ENCODE measurements at places on chromosomes 1 and 21.

GRCh38 chr1:20442920-20443625 is 42.9 kb downstream of the CAMK2N1 start:
- DNase-seq = no peak

DNA sequence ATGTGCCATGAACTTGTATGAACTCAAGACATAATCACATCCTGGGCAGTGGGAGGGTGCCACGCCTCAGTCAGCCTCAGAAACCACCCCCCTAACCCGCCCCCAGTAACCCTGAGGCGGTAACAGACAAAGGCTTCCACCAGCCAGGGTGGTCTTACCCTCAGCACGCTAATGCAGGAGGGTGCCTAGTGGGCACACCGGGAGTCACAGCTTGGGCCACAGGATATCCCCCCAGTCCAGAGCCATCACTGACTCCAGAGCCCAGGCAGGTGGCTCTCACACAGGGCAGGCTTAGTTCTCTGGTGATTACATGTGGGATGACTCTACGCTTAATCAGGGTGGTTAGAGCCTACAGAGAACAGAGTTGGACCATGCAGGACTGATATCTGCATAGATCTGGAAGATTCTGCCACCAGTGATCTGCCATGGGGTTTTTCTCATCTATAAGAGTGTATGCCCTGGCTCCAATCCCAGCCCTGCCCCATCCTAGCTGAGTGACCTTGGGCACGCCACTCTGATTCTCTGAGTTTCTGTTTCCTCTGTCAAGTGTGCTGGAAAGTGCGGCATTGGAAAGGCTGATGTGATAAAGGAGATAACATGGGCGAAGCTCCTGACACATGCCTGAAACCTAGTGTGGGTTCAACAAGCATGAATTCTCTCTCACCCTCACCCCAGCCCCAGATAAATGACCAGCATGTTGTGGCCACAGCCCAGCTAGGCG is 27.3 kb downstream of the OPTC start:
- no peak for DNase-seq

- DNase-seq = no peak
These were observed 28.0 kb downstream of the ARHGAP29 start for GRCh38 chr1:94209425-94209824.

- no peak for DNase-seq
These were observed 233.1 kb downstream of the PTPRU start for GRCh38 chr1:29469457-29469856.

- DNase-seq = no peak
These were observed 56.3 kb upstream of the NFASC start for GRCh38 chr1:204814166-204814884.

DNA sequence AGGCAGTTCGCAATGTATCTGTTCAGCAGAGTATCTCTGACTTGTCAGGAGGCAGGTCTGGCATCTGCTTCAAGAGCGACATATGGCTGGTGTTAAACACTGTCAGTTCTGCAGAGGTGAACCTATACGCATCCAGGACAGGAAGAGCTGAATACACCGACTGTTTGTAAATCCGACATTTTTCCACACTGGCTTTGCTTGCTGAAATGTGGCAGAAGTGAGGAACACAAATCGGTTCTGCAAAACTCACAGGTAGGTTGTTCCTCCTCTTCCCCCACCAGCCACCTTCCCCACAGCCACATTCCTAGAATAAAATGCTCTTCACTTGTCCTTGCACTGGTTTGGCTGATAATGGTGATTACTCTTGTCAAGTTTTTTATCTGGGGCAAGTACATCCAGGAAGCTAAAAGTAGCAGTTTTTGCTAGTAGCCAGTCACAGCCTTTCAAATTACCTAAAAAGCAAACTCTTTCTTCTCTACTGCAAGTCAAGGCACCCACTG is 289.2 kb downstream of the GRIK1 start:
- no peak for DNase-seq

GRCh38 chr1:58331156-58331555 is 215.4 kb downstream of the OMA1 start:
- no peak for DNase-seq

DNA sequence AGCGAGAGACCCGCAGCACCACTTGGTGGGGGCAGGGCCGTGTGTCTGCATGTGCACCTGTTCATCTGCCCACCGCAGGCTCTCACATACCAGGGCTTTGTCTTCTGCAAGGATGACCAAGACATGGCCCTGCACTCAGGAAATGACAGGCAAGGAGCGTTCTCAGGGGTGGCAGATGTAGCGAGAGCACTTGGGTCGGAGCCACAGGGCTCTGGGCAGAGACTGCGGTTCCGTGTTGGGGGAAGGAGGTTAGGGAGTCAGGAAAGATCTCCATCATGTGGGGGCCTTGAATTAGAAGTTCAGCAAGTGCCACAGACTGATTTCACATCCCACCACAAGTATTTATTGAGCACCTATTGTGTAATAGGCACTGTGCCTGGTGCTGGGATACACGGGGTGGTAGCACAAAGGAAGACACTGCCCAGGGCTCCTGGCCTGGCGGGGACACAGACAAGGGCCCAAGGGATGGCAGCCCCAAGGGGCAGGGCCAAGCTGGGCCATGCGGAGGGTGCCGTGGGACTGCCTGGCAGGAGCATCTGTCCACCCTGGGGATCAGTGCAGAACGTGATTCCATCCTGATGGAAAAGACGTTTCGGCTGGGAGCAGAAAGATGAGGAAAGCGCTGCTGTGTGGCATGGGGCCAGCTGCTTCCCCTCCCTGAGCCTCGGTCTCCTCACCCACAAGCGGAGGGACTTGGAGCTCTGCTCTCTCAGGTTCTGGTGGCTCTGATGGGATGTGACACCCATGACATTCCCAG is 11.4 kb upstream of the SPSB1 start:
- DNase-seq = no peak

DNA sequence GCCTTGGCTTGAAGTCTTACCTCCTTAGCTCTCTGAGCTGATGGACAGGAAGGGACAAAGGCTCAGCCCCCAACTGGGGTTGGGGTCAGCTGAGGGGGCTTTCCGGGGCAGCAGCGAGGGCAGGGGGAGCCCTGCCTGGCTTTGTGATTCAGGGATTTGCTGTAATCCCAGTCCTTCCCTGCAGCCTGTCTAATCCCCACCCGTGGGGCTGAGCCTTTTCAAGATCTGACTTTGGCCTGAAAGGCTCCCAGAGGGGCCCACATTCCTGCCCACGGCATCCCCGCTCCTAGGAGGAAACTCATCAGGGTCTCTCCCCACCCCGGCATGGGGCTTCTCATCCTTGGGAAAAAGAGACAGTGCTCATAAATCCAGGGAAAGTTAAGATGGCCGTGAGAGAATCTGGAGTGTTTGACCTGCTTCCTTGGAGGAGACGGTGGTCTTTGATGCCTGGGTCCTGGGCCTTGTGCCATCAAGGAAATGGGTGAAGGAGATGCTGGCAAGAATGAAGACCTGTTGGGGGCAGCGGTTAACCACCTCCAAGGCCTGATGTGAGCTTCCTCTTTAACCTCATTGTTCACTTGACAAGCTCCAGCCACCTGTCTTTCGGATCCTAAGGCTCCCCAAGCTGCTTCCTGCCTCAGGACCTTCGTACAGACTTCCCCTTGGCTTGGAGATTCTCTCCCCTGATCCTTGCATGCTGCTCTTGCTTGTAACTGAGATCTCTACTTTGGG is 83.1 kb upstream of the WNT4 start:
- DNase-seq = no peak

- no peak for DNase-seq
These were observed 22.8 kb downstream of the CDC7 start for GRCh38 chr1:91523482-91523881.

- no peak for DNase-seq
These were observed 67.0 kb upstream of the ZNF648 start for GRCh38 chr1:182128502-182128901.

- no peak for DNase-seq
These were observed 35.4 kb upstream of the DSCAM start for GRCh38 chr21:40882192-40882915.

DNA sequence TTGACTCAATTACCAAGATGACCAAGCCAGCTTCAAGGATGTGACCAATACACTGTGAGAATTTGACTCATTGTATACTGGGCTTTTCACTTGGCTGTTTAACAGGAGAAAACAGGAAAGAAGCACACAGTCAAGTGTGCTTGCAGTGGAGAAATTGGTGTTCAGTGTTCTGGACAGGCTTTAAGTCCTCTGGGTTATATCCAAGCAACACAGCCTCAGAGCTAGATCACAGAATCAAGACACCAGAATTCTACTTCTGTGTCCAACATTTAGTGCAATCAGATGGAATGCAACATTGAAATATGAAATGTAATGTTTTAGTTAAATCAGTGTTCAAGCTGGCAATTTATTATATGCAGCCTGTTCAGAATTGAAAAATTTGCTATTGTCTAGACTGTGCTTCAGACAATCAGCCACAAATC is 694.4 kb downstream of the LTN1 start:
- no peak for DNase-seq
